PC-3 (cell line): ENCODE measurements at places on chromosomes 7 and 10.

GRCh38 chr10:126247446-126247975, 140.8 kb downstream of the ADAM12 start:
- DNase-seq = peak; percentile 94

DNA sequence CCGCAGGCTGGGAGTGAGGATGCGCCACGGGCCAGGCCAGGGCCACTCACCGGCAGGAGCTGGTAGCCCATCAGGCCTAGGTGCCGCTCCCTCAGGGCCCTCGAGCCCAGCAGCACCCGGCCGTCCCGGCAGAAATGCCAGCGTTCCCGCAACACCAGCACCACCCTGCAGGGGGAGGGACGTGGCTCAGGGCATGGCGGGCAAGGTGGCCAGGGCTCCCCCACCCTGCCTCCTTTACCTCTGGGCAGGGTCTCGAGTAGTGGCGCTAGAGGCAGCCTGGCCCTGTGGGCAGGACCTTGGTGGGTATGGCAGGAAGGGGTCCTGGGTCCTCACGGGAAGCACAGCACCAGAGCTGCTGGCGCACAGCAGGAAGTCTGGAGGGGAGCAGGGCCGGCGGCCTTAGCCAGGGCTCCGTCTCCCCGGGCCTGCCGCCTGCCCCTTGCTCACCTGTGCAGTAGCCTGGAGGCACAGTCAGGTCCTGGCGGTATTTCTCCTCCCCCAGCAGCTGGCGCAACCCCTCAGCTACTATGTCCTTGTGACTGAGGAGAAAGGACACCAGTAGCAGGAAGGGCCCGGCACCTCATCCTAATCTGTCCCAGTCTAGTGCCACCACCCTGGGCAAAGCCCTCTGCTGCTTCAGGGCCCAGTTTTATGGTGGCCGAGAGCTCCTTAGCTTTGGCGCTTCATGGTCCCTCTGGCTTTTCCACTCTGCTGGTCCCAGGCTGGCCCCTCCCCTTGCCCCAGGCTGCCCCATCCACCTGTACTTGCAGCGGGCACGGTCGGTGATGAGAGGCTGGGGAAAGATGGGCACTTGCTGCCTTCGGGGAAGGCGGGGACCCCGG, 3.5 kb downstream of the FASTK start:
- peak; percentile 43 for DNase-seq

- no peak for DNase-seq
Measured at GRCh38 chr7:157679607-157680006, 342.8 kb downstream of the DNAJB6 start.

- peak; percentile 83 for DNase-seq
Measured at GRCh38 chr10:118241229-118242137, 100.6 kb downstream of the FAM204A start.

DNA sequence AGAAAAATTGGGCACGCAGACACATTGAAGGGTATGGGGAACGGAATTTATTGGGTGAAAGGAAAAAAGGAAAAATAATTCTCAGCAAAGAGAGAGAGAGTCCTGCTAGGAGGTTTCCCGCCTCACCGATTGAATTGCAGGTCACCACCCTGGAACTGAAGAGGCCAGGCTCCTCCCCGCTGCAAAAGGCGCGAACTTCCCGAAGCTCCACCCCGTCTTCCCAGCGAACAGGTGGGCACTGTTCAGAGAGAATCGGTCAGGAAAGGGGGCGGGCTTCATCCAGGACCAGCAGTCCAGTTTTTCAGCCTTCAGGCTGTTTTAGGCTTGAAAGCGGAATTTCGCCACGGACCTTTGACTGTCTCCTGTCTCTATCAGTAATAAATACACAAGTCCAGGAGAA, 27.3 kb upstream of the CADPS2 start:
- no peak for DNase-seq

- DNase-seq = no peak
Measured at GRCh38 chr10:28396331-28396730, 93.5 kb upstream of the MPP7 start.

DNA sequence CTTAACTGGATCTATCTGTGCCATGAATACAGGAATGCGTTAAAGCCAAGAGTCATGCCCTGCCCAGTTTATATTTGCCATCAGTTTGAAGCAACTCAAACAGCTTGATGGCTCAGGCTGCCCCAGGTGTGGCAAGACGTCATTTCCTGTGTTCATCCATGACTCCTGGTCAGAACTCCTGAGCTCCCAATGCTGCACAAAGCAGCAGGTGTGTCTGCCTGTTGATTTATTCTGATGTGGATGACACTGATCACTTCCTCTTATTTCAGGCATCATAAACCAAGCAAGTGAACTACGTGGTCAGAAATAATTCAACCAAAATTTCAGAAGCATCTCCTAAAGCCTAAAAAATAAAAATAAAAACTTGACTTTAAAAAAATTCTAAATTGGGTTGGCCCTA, 68.5 kb downstream of the EZH2 start:
- no peak for DNase-seq

DNA sequence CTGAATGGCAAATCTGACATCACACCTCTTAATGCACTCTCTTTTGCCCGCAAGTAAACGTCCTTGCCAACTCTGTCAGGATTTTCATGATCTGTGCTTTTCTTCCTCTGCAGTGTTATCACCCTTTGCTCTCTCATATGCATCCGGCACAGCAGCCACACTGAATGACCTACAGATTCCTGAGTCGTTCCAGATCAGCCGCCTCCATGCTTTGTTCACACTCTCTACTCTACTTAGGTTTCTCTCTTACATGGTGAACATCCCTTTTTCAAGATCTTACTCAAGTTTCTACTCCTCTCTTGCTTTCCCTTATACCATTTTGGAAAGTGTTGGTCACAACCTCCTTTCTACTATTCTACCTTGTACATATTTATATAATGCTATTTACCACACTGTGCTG, 127.7 kb upstream of the AOAH start:
- DNase-seq = no peak

DNA sequence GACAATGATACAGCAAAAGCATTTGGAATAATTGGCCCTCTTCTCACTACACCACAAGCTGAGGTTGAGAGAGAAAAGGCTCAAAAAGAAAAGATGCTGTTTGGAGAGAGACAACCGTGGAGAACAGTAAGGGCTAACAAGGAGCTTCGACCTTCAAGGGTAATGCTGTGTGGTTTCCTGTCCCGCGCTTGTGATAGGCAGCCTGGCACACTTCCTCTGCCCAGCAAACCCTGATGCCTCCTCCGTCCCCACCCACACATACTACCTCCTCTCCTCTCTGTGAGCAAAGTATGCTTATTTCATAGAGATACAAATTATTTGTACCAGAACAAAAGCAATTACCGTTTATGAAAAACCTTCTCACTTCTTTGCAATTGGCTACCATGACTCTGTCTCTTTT, 755.4 kb downstream of the KCNMA1 start:
- DNase-seq = no peak

DNA sequence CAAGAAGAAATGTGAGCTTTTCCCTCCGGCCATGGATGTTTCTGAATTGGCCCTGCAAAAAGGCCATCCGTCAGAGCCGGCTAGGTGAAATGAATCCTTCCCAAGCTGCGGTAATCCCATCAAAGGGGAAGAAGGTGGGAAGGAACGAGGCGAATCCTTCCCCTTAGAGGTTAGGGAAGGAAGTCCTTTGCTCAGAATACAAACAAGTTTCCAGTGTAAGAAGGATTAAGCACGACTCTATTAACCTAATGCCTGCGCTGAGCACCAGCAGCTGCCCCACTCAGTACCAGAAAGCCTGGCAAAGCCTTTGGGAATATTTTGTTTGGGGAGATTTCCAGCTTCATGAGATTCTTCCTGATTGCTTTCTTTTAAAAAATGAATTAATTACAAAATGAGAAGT, 42.8 kb downstream of the CLRN3 start:
- DNase-seq = no peak

GRCh38 chr10:58599927-58600553, 87.4 kb downstream of the BICC1 start:
- no peak for DNase-seq

DNA sequence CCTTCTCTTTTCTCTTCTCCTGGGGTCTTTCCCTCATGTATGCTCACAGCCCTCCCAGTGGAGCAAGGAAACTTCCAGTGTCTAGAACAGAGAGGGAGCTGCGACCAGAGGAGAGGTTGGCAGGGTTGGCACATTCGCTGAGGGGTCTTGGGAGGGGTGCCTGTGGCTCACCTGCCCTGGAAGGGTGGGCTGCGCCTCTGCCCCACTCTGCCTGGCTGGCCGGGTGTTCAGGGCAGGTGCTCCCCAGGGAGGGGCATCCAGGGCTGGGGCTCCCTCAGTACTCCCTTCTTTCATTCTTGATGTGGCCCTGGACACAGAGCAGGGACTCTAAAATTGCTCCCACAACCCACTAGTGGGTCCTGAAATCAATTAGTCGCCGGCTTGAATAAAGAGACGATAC, 16.9 kb downstream of the SHH start:
- no peak for DNase-seq

- no peak for DNase-seq
Measured at GRCh38 chr10:132878730-132879407, 63.5 kb downstream of the CFAP46 start.

DNA sequence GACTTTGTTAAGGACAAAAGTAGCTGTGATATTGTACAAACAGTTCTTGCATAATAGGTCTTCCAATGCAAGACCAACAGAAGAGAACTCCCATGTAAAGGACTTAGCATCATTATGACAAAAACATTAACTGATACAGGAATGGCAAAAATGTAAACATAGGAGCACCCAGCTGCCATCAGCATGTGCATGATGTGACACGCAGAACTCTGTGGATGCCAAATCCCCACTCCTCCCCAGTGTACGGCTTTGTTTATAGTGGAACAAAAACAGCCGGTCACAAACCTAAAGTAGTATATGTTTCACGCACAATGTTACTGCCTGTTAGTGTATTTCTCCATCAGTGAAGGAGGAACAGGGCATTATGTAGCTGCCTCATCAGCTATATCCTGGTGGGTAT, 316.0 kb upstream of the AOAH start:
- no peak for DNase-seq

- no peak for DNase-seq
Measured at GRCh38 chr7:45033931-45034290, 33.9 kb downstream of the CCM2 start.

- no peak for DNase-seq
Measured at GRCh38 chr7:371779-372545, 82.0 kb downstream of the FOXL3 start.

GRCh38 chr7:3455806-3456595, 154.9 kb downstream of the SDK1 start:
- DNase-seq = no peak
